CD14-positive monocyte (primary cell): ENCODE measurements at places on chromosomes 5 and 9. TPM values are rescaled to one million over a fixed set of nuclear protein-coding genes. Genes with fewer than 3 reads are reported as not detected.

- H3K27me3 ChIP-seq: no peaks in the 10 kb centered on the region
- no peaks in the 10 kb centered on the region for H3K4me1 ChIP-seq
- no peak overlapping the region for H3K4me3 ChIP-seq
- peak; percentile 20 for DNase-seq
Measured at GRCh38 chr5:128674837-128675446, 136.9 kb upstream of the FBN2 start.

The SDHA gene
- polyA plus RNA-seq: 91.5 TPM

- H3K36me3 ChIP-seq: no peaks in the 10 kb centered on the region
- H3K27ac ChIP-seq: no peak overlapping the region
- no peaks in the 10 kb centered on the region for H3K27me3 ChIP-seq
- DNase-seq: no peak
- H3K4me3 ChIP-seq: no peak overlapping the region
- H3K4me1 ChIP-seq: peaks cover 2% of the 10 kb centered on the region
Measured at GRCh38 chr9:122360891-122361290, 9.9 kb upstream of the PTGS1 start.

- H3K27ac ChIP-seq: no peak overlapping the region
- no peaks in the 10 kb centered on the region for H3K36me3 ChIP-seq
- DNase-seq: no peak
- H3K4me1 ChIP-seq: no peaks in the 10 kb centered on the region
- H3K4me3 ChIP-seq: no peak overlapping the region
Measured at GRCh38 chr5:142403583-142403982, 78.8 kb upstream of the SPRY4 start.

GRCh38 chr5:128927644-128928043 lies 37.6 kb upstream of the SLC27A6 start:
- peak overlapping the region; percentile 28 for H3K27ac ChIP-seq
- no peak overlapping the region for H3K4me3 ChIP-seq
- H3K4me1 ChIP-seq: peaks cover 17% of the 10 kb centered on the region
- DNase-seq: peak; percentile 78
- no peaks in the 10 kb centered on the region for H3K27me3 ChIP-seq

GRCh38 chr5:59351076-59351794 lies 542.3 kb downstream of the PDE4D start:
- H3K4me3 ChIP-seq: no peak overlapping the region
- H3K36me3 ChIP-seq: no peaks in the 10 kb centered on the region
- no peaks in the 10 kb centered on the region for H3K4me1 ChIP-seq
- H3K27me3 ChIP-seq: no peaks in the 10 kb centered on the region
- DNase-seq: no peak

- peaks cover 26% of the 10 kb centered on the region for H3K4me1 ChIP-seq
- DNase-seq: no peak
- no peak overlapping the region for H3K27ac ChIP-seq
- H3K27me3 ChIP-seq: no peaks in the 10 kb centered on the region
- H3K36me3 ChIP-seq: no peaks in the 10 kb centered on the region
Measured at GRCh38 chr5:17448877-17449276, 49.2 kb upstream of the TAF11L2 start.

DNA sequence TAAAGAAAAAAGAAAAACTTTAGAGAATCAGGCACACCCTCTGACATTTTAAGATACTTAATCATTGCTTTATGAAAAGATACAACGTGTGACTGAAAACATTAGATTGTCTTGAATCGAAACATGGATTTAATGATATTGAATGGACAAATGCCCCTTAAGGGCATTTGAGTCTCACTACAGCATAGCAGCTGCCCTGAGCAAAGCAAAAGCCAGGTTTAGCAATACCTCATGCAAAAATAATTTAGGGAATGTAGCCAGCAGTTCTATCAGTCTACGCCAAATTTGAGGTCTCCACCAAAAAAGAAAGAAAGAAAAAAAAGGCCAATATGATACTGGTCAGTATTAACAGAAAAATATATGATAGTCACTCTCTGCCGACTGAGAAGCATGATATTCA lies 56.6 kb upstream of the LMNB1 start:
- no peaks in the 10 kb centered on the region for H3K27me3 ChIP-seq
- no peak overlapping the region for H3K27ac ChIP-seq
- no peak for DNase-seq

The SLC27A6 gene
- polyA plus RNA-seq: not detected in 2 replicates

The MYOT gene
- polyA plus RNA-seq: not detected

DNA sequence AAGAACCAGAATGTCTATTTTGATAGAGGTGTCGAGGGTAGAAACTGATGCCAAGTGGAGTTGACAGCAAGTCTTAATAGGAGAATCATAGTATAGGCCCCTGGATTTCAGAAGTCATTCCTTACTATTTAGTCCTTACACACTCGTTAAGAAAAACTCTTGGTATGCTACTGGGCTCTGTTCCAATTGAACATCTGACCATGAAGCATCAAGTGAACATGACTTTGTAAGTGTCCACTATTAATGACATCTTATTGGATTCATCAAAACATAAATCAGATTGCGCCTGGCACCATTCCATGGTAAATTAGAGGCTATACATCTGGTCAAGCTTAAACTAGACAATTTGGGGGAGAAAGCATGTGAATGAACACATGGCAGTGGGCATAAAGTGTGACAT lies 1056.5 kb upstream of the EDIL3 start:
- H3K27ac ChIP-seq: no peak overlapping the region
- no peaks in the 10 kb centered on the region for H3K36me3 ChIP-seq
- no peak overlapping the region for H3K4me3 ChIP-seq

DNA sequence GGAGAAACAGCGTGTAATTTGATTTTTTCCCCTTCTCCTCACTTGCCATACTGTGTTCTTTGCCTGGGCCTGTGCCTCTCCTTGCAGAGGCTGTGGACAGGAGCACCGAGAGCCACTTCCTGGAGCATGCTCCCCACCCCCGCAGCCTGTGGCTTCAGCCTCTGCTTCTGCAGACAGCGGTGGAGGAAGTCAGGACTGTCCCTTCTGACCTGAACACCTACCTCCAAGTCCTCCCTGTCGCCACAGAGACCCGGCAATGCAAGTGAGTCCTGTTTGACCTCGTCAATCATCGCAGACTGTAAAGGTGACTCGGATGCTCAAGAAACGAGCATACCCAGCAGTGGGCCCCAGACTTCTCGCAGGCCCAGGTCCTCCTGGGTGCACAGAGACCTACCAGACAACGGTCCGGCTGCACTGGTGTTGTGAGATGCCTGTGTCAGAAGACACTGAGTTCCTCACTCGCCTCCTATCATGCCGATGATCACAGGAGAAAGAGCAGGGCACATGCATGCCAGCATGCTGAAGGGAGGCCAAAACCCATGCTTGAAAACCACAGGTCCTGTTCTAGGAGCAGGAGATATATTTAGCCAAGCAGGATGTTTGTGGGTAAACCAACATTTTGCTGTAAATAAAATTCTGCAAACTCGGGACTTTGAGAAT lies 198.8 kb downstream of the AUH start:
- H3K36me3 ChIP-seq: no peaks in the 10 kb centered on the region
- no peak overlapping the region for H3K4me3 ChIP-seq
- peak; percentile 54 for DNase-seq
- peaks cover 42% of the 10 kb centered on the region for H3K4me1 ChIP-seq
- H3K27me3 ChIP-seq: no peaks in the 10 kb centered on the region

DNA sequence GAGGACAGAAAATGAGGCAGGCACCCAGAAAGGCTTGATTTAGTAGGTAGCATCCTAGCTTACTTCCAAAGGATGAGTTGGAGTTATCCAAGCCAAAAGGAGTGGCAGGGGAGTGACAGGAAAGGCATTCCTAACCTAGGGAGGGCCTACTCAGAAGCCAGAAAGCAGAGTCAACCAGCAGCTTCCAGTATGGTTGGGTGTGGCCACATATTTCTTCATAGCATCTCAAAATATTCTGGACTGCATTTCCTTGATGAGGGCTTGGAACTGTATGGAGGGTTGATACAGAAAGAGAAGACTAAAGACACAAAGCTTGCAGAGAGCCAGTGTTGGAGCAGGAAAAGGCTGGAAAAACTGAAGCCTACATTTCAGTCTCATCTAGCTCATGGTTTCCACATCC lies 656.8 kb upstream of the DMAC1 start:
- no peaks in the 10 kb centered on the region for H3K27me3 ChIP-seq
- H3K4me1 ChIP-seq: no peaks in the 10 kb centered on the region
- no peak overlapping the region for H3K4me3 ChIP-seq
- DNase-seq: no peak
